Osteocyte (in vitro differentiated cells): ENCODE measurements at places on chromosomes 7 and 10. TPM values are rescaled to one million over a fixed set of nuclear protein-coding genes. Genes with fewer than 3 reads are reported as not detected.

DNA sequence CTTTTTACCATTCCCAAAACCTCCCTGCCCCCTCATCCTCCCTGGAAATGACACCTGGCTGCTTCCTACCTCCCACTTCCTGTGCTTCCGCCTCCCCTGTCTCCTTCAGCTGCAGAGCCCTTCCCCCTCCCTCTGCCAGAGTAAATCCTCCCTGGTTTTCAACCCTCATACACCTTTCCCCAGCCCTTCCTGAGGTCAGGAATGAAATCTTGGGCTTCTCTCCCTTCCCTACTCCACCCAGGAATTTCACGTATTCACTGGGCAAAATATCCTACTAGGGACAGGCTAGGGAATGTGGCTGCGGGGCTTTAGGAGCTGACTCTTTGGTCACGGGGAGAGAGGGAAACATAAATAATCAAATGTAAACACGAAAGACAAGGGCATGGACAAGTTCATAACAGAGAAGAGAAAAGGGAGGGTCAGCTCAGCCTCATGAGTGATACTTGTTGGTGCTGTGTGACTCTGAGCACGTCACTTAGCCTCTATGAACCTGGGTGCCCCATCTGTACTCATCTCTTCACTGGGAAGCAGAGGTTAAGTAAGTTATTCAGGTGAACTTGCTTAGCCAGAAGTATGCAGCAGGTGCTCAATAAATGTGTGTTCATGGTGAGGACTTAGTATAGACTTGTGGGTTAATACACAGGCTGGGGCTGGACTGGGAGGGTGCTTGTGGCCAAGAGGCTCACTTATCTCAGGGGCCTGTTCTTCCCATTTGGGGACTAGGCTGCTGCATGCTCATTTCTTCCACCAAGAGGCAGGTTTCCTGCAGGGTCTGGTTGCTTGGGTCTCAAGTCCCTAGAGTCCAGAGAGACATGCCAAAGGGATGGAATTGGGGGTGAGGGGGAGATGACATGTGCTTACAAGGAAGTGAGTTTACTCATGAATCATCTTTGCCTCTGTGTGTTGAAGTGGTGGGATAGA lies 10.0 kb upstream of the DUSP5 start:
- H3K27ac ChIP-seq, result peak overlapping the region; percentile 57
- H3K4me3 ChIP-seq, result no peak overlapping the region
- H3K4me1 ChIP-seq, result peaks cover 38% of the 10 kb centered on the region
- H3K36me3 ChIP-seq, result no peaks in the 10 kb centered on the region
- H3K27me3 ChIP-seq, result no peaks in the 10 kb centered on the region

DNA sequence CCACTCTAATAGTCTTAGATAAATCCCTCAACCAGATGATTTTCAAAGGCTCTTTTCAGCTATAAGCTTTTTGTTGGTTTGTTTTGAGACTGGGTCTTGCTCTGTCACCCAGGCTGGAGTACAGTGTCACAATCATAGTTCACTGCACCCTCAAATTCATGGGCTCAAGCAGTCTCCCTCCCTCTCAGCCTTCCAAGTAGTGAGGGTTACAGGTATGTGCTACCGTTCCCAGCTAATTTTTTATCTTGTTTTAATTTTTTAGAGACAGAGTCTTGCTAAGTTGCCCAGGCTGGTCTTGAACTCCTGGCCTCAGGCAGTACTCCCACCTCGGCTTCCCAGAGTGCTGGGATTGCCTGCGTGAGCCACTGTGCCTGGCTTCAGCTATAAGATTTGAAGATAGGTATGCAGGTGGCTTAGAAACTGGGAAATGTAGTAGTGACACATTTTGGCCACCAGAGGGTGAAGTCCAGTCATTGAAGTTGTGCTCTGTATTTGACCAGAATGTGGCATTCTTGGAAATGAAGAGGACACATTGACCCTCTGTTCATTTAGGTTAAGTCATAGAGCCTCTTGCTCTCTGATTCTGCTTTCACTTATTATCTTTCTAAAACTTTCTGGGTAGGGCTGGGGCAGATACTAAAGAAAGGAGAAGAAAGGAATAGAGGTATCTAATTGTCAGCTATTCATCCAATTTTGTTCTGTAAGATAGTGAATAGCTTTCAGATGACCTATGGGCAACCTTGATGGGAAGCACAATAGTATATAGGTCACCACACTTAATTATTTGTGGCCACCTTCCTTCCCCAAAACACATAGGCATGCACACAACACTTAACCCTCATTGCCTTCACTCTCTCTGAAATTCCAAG lies 36.0 kb downstream of the R3HCC1L start:
- DNase-seq, result no peak
- no peaks in the 10 kb centered on the region for H3K27me3 ChIP-seq
- H3K4me1 ChIP-seq, result no peaks in the 10 kb centered on the region
- H3K36me3 ChIP-seq, result peaks cover 17% of the 10 kb centered on the region

EVX1 gene
- not detected in 2 replicates for total RNA-seq

GRCh38 chr7:94127026-94127425 lies 122.9 kb upstream of the BET1 start:
- DNase-seq, result no peak
- no peak overlapping the region for H3K27ac ChIP-seq
- peaks cover 2% of the 10 kb centered on the region for H3K36me3 ChIP-seq
- no peaks in the 10 kb centered on the region for H3K27me3 ChIP-seq
- H3K4me1 ChIP-seq, result peaks cover 56% of the 10 kb centered on the region
- no peak overlapping the region for H3K4me3 ChIP-seq

DNA sequence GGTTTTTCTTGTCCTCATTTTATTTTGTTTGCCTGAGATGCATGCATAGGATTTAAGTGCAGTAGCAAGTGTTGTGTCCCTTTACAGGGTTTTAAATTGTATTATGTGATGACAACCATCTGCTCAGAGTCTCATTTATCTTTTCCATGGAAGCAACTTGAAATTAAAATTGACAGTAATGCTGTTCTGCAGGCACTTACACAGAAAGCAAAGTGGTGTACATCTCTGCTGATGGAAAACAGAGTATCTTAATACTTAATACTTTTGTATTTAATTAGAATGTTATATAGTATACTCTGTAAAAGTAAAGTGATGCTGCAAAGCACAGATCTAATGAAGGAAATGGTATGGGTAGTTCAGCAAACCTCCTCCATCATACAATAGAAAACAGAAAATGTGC lies 482.9 kb downstream of the POM121L12 start:
- no peaks in the 10 kb centered on the region for H3K36me3 ChIP-seq
- no peak overlapping the region for H3K4me3 ChIP-seq
- no peak for DNase-seq
- H3K4me1 ChIP-seq, result no peaks in the 10 kb centered on the region
- H3K27me3 ChIP-seq, result no peaks in the 10 kb centered on the region

DNA sequence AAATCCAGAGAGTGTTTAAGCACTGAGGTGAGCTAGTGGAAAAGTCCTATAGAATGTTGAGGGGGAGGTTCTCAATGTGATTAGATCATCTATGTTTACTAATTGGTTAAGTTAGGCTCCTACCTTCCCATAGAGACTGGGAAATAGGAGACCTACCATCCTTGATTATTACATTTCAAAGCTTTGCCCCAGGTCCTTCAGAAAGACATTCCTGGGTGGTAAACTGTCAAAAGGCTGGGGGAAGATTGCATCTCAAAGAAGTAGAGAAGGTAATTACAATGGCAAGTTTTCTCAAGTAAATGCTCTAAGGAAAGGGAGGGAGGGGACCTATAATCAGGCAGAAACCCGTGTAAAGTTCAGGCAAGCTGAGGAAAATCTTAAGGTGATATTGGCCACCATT lies 247.8 kb upstream of the SMIM30 start:
- no peak overlapping the region for H3K4me3 ChIP-seq
- no peaks in the 10 kb centered on the region for H3K4me1 ChIP-seq
- H3K27ac ChIP-seq, result no peak overlapping the region
- peaks cover 8% of the 10 kb centered on the region for H3K27me3 ChIP-seq
